ENCODE measurements at places on chromosomes 4 and X.

DNA sequence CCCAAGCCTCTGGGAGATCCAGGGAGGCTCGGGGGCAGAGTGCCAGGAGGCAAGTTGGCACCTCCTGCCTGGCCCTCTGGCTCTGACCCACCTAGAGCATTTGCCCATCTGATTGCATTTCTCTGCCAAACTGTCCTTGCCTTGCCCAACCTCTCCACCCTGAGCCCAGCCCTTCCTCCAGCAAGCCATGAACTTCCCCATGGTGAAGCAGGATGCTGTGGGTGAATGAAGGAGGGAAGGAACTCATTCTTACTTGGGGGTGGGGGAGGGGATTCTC, 9.3 kb upstream of the CNGA2 start:
- DNase-seq, result no peak

DNA sequence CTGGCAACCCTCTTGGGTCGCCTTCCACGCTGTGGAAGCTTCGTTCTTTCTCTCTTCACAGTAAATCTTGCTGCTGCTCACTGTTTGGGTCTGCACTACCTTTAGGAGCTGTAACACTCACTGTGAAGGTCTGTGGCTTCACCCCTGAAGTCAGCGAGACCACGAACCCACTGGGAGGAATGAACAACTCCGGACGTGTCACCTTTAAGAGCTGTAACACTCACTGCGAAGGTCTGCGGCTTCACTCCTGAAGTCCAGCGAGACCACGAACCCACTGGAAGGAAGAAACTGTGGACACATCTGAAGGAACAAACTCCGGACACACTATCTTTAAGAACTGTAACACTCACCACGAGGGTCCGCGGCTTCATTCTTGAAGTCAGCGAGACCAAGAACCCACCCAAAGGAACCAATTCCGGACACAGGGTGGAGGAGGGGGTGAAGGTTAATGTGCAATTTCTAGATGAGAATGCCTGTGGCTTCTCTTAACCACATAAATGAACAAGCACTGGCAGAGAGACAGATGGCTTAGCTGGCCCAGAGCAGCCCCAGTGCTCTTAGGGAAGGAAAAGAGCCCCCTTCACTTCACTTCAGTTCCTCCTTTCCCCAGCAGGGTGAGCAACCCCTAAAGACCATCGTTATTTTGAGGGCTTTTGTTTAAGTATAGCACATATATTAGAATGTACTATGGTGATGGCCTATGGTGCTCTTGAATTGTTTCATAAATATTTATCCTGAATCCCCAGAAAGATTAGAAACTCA, 73.0 kb downstream of the LUZP4 start:
- DNase-seq, result no peak

DNA sequence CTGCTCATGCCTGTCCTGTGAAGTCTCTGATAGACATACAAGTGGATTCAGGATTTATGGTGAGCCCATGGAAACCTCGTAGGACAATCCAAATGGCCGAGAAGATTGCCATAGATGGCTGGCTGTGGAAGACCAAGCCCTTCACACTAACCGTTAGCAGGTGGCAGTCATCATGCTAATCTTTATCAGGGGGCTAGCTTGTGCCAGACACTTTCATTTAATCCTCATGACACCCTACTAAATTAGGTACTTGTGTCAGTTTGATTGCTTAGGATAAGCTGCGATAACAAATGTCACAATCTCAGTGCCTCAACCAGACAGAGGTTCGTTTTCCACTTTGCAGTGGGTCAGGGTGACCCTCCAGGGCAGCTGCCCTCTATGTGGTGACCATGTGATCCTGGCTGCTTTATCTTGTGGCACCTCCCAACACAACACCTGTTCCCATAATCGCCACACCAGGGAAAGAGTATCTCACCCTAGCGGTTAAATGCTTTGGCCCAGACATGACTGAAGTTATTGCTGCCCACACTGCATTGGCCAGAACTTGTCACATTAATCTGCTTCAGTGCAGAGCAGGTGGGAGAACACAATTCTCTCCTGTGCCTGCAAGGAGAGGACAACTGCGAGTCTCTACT, 60.8 kb downstream of the REPS2 start:
- DNase-seq, result peak; percentile 30

GRCh38 chr4:73417342-73417741, 13.3 kb downstream of the ALB start:
- no peak for DNase-seq

GRCh38 chr4:73178389-73178788, 80.2 kb downstream of the ANKRD17 start:
- DNase-seq, result no peak

DNA sequence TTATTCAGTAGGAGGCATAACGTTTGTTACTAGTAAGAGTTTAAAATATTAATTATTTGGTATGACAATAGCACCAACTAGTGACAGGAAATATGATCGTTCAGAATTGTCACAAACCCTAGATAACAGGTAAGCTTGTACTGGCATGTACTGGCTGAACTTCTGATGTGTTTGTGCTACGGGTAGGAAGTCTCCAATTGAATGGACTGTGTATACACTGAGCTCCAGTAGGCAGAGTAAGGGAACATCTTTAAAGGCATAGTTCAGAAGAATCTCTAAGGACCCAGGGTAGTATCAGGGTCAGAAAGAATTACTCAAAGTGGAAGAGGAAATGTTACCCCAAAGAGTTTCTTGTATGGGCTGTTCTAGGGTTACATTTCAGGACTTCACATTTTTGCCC, 230.4 kb downstream of the EDA2R start:
- DNase-seq, result peak; percentile 4

- no peak for DNase-seq
These were observed 28.0 kb downstream of the MFSD8 start for GRCh38 chr4:127936974-127937373.

DNA sequence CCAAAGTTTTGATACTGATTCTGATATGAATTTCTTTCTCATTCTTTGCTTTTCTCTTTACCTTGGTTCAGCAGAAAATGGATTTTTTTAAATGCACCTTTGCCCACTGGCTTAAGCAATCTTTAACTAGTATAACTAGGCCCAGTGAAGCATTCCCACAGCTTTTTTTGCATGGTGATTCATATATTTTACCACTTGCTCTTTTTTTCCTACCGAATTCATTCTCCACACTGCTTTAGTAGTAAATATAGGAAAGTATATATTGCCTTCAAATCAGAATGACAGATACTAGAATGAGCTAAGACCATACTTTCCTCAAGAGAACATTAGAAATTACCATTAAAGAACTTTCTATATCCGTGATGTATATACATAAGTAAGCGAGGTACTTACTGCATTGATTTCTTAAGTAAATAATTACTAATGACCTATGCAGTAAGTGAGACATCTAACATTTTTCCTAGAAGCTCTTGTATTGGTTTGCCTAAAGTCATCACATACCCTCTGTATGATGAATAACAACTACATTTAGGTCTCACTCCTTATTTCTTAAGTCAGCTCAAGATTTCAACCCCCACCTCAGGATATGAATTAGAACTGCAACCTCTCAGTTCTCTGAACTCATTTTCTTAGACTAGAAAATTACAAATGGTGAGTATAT, 44.2 kb downstream of the SLC4A4 start:
- DNase-seq, result no peak

DNA sequence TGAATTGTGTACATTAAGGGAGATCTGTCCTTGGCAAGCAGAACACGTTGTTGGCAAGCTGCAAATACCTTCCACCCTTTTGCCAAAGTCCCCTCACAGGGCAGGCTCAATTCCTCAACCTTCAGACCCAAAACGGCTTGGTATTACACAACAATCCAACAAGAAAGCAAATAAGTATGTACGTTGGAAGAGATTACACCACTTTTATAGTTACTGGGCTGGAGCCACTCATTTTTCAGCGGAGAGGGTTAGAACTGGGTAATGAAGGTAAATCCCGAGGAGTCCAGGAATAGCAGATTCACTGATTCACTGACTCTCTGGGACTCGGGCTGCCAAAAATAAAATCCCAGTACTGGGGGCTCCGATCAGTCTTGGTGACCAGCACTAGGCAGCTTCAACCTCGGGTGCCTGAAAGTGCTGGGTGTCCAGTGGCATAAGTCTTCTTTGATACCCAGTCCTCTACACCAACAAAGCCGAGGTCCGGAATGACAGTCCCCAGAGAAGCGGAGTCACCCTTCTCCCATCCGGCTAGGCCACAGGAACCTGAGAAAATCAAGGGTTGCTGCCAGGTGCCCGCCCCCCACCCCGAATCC, 587 bp downstream of the TIMM8A start:
- peak; percentile 61 for DNase-seq

GRCh38 chrX:87805829-87806490, 288.4 kb downstream of the KLHL4 start:
- DNase-seq, result no peak

Data from K562 (cell line).